Amygdala (tissue), 56 donors: ENCODE measurements at places on chromosomes 13 and 19.

GRCh38 chr13:96671073-96671472 is 323.2 kb downstream of the OXGR1 start:
- DNase-seq = no peak

DNA sequence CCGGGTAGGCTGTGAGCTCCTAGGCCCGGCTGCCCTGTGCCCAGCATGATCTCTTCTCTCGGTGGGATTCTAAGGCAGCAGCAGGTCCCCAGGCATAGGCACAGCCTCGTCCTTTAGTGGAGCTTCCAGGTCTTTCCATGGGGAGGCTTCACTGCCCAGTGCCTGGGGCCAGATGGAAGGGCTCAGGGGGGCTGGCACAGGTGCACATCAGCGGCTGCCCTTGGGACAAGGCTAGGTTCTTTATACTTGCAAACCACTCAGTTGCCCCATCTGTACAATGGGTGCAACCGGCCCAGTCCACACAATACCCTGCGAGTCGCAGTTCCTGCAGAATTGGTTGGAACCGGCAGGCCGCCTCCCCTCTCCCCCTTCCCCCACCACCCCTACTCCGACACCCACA is 14.2 kb downstream of the KCTD15 start:
- no peak for DNase-seq

DNA sequence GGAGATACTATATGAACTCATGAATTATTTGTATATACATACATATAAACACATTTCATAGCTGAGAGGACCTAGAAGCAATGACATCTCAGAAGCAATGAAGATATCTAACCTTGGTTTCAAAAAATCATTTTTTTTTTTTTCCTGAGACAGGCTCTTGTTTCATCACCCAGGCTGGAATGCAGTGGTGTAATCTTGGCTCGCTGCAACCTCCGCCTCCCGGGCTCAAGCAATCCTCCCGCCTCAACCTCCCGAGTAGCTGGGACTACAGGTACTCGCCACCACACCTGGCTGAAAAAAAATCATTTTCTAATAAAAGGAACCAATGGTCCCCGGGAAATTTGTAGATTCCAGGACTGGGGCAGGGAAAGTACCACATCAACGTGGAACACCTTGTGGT is 4.0 kb downstream of the ZNF565 start:
- DNase-seq = no peak

DNA sequence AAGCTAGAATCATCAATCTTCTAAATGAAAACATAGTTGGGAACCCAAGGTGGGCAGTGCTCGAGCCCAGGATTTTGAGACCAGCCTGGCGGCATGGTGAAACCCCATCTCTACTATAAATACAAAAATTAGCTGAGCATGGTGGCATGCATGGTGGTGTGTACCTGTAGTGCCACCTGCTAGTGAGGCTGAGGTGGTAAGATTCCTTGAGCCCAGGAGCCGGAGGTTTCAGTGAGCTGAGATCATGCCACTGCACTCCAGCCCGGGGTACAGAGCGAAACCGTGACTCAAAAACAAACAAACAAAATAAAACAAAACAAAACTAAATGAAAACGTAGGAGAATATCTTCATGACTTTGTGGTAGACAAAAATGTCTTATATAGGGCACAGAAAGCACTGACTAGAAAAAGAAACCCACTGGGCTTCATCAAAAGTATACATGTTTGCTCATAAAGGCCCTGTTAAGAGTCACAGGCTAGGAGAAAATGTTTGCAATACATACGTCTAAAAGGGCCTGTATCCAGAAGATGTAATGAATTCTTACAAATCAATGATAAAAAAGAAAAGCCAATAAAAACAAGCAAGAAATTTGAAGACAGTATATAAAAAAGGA is 353.6 kb downstream of the FGF9 start:
- DNase-seq = no peak

- DNase-seq = no peak
These were observed 128.7 kb downstream of the TSHZ3 start for GRCh38 chr19:31220540-31220939.

DNA sequence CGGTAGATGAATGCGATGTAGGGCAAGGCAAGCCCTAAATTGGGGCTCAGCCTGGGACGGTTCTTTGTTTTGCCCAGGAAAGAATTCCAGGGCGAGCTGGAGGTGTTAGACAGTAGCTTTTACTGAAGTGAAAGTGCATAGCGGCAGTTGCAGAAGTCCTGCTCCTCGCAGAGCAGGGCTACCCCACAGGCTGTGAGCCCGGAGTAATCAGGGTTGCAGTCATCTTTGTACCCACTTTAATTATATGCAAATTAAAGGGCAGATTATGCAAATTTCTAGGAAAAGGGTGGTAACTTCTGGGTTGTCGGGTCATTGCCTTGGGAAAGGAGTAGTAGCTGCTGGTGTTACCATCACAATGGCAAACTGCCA is 30.5 kb downstream of the VAV1 start:
- DNase-seq = no peak

DNA sequence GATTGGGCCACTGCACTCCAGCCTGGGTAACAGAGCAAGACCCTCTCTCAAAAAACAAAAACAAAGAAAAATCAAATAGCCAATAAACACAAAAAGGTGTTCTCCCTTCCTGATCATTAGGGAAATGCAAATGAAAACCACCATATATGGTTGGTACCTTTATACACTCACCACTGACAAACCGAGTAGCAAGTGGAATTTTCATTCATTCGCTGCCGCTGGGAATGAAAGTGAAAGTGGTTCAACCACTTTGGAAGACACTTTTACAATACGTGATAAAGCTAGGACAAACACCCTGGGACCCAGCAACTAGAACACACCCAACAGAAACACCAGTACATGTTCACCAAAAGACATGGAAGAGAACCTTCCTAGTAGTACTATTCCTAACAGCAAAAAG is 21.0 kb downstream of the GRIK5 start:
- no peak for DNase-seq
